ENCODE measurements at places on chromosomes 7 and 10.

- peak overlapping the region; percentile 14 for H3K27ac ChIP-seq
- no peaks in the 10 kb centered on the region for H3K27me3 ChIP-seq
- H3K4me1 ChIP-seq: peaks cover 3% of the 10 kb centered on the region
- H3K36me3 ChIP-seq: no peaks in the 10 kb centered on the region
Observed at GRCh38 chr7:92282221-92282814, 36.5 kb downstream of the ANKIB1 start.

DNA sequence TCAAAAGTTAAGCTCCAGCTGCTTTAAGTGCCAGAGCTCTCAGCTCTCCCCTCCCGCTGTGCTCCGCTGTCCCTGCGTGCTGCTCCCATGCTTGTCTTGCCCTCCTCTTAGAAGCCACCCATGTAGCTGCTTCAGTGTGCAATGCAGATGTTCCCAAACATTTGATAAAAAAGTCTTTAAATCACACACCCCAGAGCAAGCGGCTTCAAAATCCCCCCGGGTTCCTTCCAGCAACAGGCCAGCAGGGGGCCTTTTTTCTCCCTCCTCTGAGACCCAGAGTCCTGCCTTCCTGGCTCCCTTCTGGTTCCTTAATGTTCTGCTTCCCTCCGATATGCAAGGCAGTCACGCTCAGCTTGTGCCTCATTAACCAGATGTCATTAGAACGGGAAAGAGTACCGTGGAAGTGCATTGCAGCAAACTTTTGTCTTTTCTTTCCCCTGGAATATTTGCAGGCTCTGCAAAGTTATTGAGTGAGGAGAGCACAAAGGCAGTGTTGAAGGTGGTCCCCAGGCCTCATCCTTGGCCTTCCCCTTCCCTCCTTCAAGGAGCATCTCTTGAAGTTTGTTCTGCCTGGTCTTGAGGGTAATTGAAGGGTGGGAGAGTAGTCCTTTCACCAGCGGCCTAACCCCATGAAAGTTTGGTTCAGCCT is 25.5 kb downstream of the LDB3 start:
- no peak overlapping the region for H3K4me3 ChIP-seq
- DNase-seq: no peak
- H3K36me3 ChIP-seq: peaks cover 21% of the 10 kb centered on the region
- H3K27me3 ChIP-seq: no peaks in the 10 kb centered on the region
- peaks cover 52% of the 10 kb centered on the region for H3K4me1 ChIP-seq
- peak overlapping the region; percentile 5 for H3K27ac ChIP-seq

DNA sequence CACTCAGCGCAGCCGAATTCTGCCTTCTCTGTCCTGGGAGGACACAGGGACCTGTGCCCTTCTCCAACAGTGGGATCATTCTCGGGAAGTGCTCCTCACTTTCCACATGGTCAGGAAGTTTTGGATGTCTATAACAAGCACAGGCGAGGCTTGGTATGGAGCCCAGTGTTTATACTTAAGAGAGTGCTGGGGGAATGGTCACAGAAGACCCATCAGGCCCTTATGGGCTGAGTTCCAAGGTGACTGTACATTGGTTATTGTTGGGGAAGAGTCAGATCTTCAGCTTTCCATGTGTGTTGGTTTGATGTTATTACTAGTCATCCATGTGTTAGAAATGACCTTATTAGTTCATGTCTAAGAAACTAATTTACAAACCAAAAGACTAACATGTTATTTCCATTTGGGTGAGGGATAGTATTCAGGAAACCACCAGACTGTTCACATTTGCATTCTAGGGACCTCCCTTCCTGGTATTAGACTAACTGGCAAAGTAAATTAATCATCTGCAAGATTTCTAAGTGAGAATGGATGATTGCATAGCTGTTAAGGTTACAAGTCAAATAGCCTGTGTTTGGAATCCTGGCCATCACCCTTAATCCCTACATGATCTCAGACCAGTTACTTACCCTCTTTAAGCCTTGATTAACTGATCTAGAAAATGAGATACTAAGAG is 834.2 kb downstream of the LRMDA start:
- no peaks in the 10 kb centered on the region for H3K4me1 ChIP-seq
- DNase-seq: no peak
- no peaks in the 10 kb centered on the region for H3K36me3 ChIP-seq
- no peak overlapping the region for H3K4me3 ChIP-seq

GRCh38 chr7:116873619-116874018 is 11.2 kb downstream of the CAPZA2 start:
- H3K27me3 ChIP-seq: no peaks in the 10 kb centered on the region
- no peak overlapping the region for H3K4me3 ChIP-seq
- no peak overlapping the region for H3K27ac ChIP-seq
- DNase-seq: no peak
- peaks cover 78% of the 10 kb centered on the region for H3K4me1 ChIP-seq
- H3K36me3 ChIP-seq: no peaks in the 10 kb centered on the region

GRCh38 chr7:3634396-3634795 is 333.3 kb downstream of the SDK1 start:
- peaks cover 22% of the 10 kb centered on the region for H3K4me1 ChIP-seq
- no peak for DNase-seq
- H3K36me3 ChIP-seq: no peaks in the 10 kb centered on the region

DNA sequence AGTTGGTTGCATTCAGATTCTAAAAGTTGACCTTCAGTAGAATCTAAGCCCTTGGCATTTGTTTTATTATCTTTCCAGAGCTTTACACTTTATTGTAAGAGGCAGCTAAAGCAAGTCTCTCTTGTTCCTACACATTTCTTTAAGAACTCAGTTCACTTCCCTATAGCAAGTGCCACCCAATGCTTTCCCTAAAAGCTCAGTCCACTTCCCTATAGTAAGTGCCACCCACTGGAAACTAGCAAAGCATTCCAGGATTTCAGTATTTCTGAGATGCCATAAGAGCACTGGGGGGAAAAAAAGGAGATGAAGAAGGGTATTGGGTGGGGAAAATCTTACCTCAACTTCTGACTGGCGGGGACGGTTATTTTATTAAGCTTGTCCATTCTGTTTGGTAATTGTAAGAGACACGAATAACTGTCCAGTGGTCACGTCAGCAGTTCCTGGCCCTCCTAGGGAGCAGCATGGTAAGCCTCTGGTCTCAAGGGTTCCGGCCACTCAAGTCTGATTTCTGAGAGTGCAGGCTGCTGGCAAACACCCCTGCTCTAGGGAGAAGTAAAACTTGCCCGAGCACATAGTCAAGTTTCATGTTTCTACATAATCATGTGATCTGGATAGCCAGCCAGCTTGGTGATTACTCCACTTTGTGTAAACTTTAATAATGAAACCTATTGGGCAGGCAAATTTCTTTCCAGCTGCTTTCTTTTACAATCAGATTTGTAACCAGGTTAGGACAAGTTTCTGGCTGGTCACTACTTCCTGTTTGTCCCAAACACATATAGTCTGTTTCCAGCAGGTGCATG is at the start of gene BLNK:
BLNK (minus strand) TSS at position 554 of the 800 bp plus-strand sequence; CDS start at position 383, 171 bp downstream.
- H3K36me3 ChIP-seq: no peaks in the 10 kb centered on the region
- H3K27ac ChIP-seq: peak within 1 kb of the TSS; percentile 78
- H3K27me3 ChIP-seq: no peaks in the 10 kb centered on the region
- H3K4me1 ChIP-seq: peaks cover 6% of the 10 kb centered on the region
- H3K4me3 ChIP-seq: peak within 1 kb of the TSS; percentile 64

- DNase-seq: no peak
- no peaks in the 10 kb centered on the region for H3K36me3 ChIP-seq
- no peaks in the 10 kb centered on the region for H3K4me1 ChIP-seq
- no peak overlapping the region for H3K27ac ChIP-seq
- no peaks in the 10 kb centered on the region for H3K27me3 ChIP-seq
Observed at GRCh38 chr10:21692916-21693315, 158.9 kb downstream of the MLLT10 start.

DNA sequence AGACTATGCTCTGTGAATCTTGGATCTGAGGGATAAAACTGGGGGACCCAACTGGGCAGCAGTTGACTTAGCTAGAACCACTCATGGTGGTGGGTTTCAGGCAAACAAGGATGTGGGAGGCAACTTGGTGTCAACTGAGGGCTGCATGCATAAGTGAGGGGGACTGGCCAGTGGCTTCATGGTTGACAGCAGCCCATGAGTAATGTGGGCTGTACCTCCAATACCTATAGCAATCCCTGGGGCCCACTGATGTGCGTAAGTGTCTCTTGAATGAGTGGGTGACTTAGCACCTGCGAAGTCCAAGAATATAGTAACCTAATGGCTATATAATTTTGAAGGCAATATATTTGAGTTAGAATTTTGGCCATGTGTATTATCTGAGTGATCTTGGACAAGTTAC is 13.7 kb upstream of the MAP3K8 start:
- H3K36me3 ChIP-seq: no peaks in the 10 kb centered on the region
- H3K4me3 ChIP-seq: no peak overlapping the region
- no peaks in the 10 kb centered on the region for H3K27me3 ChIP-seq
- no peak for DNase-seq

GRCh38 chr10:88896372-88896993 is 16.4 kb downstream of the STAMBPL1 start:
- no peaks in the 10 kb centered on the region for H3K4me1 ChIP-seq
- no peak for DNase-seq
- H3K27ac ChIP-seq: no peak overlapping the region
- H3K36me3 ChIP-seq: no peaks in the 10 kb centered on the region

DNA sequence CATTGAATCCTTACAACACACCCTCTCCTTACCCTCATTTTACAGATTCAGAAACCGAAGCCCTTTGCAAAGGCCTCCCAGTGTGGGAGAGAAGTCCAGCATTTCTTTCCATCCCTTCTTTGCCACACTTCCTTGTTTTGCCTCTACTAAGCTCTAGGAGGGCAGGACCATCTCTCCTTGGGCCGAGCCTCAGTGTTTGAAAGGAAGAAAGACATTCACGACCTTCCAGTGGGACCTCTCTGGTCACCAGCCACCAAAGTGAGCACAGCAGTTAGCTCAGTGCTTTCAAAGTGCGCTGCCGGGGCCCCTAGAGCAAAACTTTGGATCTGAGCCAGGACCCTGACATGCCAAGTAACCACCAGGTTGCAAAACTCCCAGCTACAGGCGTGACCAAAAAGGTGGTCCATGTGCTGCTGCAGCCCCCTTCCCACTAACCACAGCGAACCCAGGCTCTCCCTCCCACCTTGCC is 12.4 kb downstream of the CTBP2 start:
- H3K36me3 ChIP-seq: peaks cover 7% of the 10 kb centered on the region
- peaks cover 54% of the 10 kb centered on the region for H3K4me1 ChIP-seq
- H3K4me3 ChIP-seq: peak overlapping the region; percentile 53
- H3K27me3 ChIP-seq: no peaks in the 10 kb centered on the region

DNA sequence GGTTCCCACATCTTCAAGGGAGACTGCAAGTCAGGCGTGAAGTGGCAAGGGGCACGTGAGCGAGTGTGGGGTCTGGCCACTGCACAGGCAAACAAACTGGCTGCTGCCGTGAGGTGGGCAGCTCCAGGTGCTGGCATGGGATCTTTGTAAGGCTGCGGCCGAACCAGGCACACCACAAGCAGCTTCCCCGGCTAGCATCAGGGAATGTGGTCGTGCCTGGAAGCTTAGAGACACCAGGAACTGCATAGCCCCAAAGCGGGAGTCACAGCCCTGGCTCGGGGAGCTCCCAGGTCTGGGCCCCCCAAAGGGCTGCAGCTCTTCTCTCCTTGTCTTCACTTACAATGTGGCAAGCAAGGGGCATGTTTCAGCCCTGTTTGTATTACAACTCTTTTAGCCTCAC is 250.9 kb upstream of the DKK1 start:
- no peak for DNase-seq
- no peak overlapping the region for H3K27ac ChIP-seq
- H3K4me3 ChIP-seq: no peak overlapping the region
- H3K4me1 ChIP-seq: peaks cover 3% of the 10 kb centered on the region

DNA sequence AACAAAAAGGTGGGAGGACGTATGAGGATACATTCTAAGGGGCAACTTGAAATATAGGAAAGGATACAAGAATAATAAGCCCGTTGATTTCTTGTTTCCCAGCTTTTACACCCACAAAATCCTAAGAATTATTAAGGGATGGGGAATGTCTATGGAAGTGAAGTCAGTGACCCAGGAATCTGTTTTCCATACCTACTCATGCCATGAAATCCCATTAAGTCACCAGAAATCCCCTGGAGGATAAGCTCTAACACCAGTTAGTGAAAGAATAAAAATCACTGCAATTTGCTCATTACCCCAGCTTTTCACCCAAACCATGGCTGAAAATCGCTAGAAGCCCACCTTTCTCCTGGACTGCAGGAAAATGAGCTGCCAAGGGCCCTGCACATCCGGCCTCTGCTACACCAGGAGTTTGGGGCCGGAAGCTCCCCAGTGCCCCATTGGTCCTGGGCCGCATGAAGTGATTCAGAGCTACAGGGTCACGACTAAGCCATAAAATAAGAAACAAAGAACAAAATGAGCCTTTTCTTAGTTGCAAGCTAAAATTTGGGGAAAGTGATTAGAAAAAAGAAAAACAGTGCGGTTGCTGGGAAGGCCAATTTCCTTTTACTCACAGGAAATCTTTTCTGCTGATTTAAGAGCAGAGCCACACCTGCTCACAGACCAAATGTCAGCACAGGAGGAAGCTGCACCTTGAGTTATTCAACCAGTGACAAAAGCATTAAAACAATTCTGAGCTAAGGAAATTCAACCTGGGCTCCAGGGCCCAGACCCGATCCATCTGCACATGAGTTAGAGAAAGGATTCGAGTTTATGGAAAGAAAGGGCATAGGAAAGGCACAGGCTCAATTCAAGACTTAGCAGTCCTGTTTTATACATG is 40.3 kb downstream of the HIPK2 start:
- peak overlapping the region; percentile 94 for H3K27ac ChIP-seq
- DNase-seq: no peak
- H3K36me3 ChIP-seq: no peaks in the 10 kb centered on the region
- no peaks in the 10 kb centered on the region for H3K27me3 ChIP-seq

GRCh38 chr10:127576740-127577161 is 27.6 kb downstream of the NPS start:
- H3K4me3 ChIP-seq: no peak overlapping the region
- no peaks in the 10 kb centered on the region for H3K27me3 ChIP-seq
- H3K36me3 ChIP-seq: no peaks in the 10 kb centered on the region
- peaks cover 9% of the 10 kb centered on the region for H3K4me1 ChIP-seq
